ENCODE measurements at places on chromosomes 1 and 21.
A peak's percentile ranks its signal among the peaks of the same experiment; 100 is the strongest.

DNA sequence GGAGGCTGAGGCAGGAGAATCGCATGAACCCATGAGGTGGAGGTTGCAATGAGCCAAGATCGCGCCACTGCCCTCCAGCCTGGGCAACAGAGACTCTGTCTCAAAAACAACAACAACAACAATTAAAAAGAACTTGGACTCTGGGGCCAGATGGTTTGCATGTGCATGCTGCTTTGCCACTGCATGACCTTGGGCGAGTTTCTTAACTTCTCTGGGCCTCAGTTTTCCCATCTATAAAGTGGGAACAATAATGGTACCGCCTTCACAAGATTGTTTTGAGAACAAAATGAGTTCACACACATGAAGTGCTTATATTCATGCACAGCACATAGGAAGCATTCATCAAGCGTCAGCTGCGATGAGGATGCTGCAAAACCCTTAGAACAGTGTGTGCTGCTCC is 74.6 kb downstream of the MAN1C1 start:
- no peak for DNase-seq

- no peak for DNase-seq
Observed at GRCh38 chr1:7493711-7494454, 277.2 kb upstream of the VAMP3 start.

DNA sequence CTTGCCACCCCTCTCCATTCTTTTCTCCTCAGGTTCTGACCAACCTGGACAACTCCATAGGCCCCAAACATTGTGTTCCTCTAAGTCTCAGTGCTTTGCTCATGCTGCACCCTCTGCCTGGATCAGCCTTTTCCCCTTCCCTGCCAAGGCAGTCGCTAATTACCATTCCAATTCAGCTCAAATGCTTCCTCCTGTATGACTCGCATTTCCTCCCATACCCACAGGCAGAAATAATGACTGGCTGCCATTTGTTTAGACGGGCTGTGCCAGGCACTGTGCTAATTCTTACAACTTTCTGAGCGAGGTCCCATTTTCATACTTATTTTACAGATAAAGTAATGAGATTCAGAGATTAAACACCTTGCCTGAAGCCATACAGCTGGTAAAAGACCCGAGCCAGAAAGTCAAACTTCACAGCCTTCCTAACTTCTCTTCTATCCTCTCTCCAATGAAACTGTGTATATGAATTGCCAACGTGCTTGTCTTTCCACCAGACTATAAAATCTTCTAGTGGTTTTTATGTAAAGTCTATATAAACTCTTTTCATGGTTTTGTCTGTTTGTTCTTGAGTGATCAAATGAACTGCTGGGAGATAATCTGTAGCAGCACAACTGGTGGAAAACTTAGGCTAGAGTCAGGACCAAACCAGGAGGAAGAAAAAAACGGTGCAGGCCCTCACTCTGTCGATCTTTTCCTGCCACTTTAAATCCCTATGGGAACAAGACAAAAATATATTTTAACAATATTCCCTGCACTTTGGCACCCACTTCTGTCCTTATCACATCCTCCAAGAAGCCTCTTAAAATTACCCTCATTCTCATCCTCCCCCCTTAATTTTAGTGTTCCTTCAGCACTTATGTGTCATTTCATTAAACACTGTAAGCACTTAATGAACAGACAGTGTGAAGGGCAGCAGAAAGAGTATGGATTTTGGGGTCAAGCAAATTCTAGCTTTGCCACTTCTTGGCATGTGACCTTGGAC is 33.7 kb downstream of the RAB3B start:
- no peak for DNase-seq

DNA sequence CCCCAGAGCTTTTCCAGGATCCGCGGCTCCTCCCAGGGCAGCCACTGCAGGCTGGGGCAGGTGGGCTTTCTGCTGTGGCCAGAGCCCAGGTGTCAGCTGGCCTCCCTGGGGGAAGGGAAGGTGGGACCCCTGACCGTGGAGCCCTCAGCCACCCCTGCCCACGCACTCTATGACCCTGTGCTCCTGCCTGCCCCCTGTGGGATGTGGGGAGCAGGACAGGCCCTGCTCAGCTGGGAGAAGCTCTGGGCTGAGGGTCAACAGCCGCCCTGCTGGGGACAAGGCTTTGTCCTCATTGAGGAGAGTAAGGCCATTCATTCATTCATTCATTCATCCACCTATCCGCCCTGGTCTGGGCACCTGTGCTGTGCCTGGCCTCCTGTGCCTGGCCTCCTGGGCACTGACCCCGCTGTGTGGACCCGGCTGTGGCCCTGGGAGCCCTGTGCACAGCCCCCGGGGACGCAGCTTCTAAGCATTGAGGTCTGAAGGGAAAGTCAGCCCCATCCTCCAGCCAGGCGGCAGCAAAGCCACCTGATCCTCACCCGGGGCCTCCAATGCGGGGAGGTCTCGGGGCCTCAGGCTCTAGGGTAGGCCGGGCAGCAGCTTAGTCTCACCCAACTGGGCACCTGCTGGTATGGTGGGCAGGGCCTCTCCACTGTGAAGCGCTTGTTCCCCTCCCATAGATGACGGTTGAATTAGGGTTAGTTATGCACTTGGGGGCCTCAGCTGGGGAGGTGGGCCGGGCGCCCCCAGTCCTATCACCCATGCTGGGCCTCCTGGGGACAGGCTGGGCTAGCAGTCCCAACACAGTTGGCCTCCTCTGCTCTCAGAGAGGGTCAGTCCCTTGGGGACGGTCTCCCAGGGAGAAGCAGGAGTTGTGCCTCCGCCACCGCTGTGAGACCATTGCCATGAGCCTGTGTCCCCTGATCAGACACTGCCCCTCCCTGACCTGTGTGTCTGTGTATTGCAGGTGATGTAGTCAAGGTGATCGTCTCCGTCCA is 6.0 kb downstream of the TNFRSF14 start:
- peak; percentile 54 for DNase-seq

DNA sequence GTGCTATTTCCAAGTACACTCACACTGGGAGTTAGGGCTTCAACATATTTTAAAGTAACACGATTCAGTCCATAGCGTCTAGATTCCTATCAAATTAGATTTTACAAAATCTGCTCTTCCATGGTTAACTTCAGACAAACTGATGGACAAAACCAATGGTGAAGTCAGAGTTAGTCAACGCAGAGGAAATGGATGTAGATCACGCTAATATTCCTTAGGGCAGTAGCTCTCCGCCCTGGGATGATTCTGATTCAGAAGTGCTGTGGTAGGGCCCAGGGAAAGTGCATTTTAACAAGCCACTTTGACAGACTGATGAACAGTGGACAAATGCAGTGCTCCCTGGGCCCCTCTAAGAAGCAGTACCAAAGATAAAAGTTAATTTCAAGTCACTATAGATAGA is 83.2 kb downstream of the HIVEP3 start:
- DNase-seq = no peak

- peak; percentile 70 for DNase-seq
Observed at GRCh38 chr1:7783178-7783711, 846 bp upstream of the PER3 start.

DNA sequence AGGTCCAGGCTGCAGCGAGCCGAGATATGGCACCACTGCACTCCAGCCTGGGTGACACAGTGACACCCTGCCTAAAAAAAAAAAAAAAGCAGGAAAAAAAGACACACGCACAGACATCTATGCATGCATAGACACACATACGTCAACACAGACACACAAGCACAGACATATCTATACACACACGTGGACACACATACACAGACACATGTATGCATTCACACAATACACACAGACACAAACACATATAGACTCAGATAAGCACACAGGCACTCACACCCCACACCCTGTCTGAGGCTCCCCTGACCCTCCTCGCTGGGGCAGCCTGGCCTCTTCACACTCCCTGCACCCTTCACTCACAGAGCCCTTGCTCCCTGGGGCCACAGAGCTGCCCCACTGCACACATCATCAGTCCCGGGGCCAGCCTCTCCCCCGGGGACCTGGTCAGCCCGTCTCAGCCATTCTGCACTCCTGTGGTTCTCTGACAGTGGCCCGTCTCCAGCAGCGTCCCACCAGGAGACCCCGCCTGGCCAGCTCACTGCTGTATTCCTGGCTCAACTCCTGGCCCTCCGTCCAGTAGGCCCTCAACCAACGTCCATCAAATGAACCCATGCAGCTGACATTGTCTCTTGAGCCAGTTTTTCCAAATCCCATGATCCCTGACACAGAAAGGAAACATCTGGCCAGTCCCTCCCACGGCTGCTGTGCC is 4.6 kb upstream of the PRKCZ start:
- no peak for DNase-seq

- no peak for DNase-seq
Observed at GRCh38 chr1:178066908-178067614, 26.8 kb upstream of the RASAL2 start.

DNA sequence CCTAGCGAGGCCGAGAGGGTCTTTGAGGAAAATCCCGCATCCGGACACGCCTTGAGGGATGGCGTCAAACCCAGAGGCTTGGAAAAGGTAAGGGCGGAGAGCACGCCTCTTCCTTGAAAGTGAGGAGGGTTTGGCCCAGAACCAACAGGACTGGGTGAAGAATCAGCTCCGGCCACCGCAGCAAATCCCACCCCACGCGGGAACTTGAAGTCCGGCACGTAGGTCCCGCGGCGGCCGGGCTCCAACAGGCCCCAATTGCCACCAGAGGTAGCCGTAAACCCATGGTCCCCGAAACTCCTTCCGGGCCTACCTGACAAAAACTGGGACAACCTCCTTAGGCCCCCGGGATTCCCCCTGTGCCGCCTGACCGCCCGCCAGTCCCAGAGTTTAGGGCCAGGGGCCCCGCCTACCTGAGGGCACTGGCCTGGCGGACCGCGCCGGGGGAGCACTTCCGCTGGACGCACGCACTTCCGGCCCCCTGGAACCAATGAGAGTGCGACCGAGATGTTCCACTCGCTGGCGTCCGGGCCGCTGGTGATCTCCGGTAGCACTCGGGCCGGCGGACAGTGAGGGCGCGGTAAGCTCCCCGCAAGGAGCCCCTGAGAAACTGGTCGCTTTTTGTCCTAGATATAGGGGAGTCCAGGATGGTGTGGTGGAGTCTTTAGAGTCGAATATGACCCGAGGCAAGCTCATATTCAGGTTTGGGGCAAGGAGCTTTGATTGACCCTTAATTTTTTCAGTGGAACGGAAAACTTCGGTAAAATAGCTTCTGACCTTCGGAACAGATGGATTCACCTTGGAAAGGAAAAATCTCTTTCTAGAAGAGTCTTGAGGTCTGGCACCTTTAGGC is at the start of the genes LZIC and NMNAT1:
Gene LZIC, minus strand, starts transcription at position 453 of the 850 bp plus-strand sequence. CDS start 6,772 bp downstream, outside the sequence.
Gene NMNAT1, plus strand, starts transcription at position 537 of the 850 bp plus-strand sequence. CDS start 28,599 bp downstream, outside the sequence.
- DNase-seq = peak; percentile 96

DNA sequence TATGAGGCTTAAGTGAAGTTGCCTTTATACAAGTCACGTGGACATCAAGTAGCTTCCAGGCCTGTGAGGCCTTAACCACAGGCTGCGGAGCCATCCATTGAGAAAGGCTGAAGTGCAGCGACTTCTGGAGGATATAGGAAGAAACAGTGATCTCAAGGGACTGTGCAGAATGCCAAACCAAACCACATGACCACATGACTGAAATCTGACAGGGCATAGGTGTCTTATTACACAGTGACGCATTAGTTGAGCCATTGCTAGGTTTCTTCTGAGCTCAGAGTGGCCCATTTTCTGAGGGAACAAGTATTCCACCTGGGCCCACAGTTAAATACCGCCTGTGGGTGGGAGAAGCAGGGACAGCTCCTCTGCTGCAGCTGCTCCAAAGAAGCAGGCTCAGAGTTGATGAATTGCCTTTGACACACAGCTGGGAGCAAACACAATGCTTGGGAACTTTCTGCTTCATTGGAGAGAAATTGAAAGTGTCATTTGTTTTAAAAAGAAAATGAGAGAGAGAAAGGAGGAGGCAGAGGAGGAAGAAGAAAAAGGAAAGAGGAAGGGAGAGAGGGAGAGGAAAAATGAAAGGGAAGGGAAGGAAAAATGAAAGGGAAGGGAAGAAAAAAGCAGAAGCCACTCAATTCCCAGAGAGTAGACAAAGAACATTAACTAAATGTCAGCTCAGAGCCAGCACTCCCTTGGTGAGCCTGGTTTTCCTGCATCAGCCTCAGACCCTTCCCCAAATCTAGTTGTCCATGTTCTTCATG is 94.4 kb downstream of the COLGALT2 start:
- no peak for DNase-seq

GRCh38 chr1:154342836-154343472 is 17.6 kb downstream of the ATP8B2 start:
- no peak for DNase-seq

GRCh38 chr1:64980745-64981600 is 14.6 kb upstream of the JAK1 start:
- DNase-seq = no peak

DNA sequence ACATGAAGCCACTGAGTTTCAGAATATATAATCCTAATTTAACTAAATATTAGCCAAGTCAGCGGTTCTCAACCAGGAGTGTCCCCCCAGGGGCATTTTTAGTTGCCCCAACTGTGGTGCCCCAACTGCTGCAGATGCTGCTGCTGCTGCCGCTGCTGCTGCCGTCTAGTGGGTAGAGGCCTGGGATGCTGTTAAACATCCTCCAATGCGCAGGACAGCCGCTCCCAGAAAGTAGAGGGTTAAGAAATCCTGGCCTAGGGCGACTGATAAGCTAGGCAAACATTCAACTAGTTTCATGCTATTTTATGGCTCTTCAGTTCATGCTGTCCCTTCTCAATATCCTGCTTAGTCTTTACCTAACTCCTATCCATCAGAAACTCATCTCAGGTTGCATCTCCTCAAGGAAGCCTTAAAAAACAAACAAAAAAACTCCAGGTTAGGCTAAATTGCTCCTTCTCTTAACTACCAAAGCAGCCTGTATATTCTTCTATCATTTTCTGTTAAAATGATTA is 9.9 kb upstream of the DCAF6 start:
- no peak for DNase-seq

DNA sequence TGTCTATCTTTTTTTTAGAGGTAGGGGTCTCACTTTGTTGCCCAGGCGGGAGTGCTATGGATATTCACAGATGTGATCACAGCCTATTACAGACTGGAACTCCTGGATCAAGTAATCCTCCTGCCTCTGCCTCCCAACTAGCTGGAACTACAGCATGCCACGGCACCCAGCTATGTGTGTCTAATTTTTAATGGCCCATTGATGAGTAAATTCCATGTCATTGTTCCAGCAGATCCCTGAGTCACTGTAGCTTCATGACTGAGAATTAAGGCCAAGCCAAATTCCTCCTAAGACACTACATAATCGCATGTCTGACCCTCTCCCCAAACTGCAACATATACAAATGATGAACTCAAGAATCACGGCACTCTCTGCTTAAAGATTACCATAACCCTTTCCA is 84.2 kb upstream of the RGS2 start:
- no peak for DNase-seq

- DNase-seq = no peak
Observed at GRCh38 chr1:97094247-97094972, 372.8 kb downstream of the PTBP2 start.

GRCh38 chr21:33022828-33023573 is 2.7 kb upstream of the OLIG2 start:
- no peak for DNase-seq
